ENCODE measurements at places on chromosomes 6 and 20.
A peak's percentile ranks its signal among the peaks of the same experiment; 100 is the strongest.

DNA sequence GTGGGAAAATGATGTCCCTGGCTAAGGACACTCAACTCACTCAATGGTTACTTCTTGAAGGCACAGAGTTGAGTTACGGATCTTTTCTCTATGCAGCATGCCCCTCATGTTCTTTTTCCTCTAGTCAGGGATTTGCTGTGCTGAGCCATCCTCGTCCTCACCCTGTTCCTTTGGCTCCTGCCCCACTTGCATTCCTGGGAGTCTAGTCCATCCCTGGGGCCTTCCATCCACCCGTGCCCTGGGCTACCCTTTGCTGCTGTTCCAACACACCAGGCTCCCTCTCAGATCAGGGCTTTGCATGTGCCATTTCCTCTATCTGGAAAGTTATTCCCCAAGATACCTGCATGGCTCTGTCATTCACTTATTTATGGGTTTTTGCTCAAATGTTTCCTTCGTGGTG, 13.3 kb upstream of the KCNG1 start:
- no peak for DNase-seq

- DNase-seq = no peak
Observed at GRCh38 chr6:142241061-142241460, 60.7 kb upstream of the ADGRG6 start.

GRCh38 chr6:15389765-15390723, 144.2 kb downstream of the JARID2 start:
- DNase-seq = peak; percentile 33

DNA sequence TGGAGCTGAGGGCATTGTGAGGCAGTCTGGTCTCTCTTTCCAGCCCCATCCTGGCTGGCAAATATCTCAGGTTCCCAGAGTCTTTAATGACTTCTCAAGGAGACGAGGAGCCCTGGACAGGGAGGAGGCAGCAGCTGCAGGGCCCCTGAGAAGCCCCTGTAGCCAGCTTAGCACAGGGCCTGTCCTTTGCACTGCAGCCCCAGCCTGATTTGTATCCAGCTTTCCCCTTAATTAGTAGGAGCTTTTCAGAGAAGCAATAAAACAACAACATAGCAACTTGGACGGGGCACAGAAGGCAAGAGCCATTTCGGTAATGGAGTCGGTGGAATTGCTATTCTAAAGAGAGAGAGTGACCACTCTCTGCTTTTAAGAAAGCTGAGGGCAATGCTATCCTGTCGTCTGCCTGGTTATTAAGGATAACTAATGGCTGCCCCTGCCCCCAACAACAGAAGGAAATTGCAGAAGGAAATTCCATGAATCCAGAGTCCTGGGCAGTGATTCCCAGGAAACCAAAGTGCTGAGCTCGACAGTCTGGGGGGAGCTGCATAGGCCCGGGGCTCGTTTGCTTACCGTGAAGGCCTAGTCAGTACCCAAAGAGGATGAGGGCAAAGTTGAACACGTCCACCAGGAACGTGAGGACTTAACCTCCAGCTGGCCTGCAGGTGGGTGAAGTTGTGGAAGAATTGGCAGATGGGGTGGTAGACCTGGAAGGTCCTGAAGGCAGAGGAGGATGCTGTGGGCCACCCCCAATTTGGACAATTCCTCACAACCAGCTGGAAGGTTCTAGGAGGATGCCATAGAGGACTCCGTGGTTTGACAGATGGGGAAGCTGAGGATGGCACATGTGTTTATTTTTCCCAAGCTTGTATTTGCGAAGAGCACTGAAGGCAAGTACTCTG, 50.3 kb downstream of the NPEPL1 start:
- no peak for DNase-seq

- no peak for DNase-seq
Observed at GRCh38 chr20:25277051-25277801, 29.3 kb downstream of the PYGB start.

DNA sequence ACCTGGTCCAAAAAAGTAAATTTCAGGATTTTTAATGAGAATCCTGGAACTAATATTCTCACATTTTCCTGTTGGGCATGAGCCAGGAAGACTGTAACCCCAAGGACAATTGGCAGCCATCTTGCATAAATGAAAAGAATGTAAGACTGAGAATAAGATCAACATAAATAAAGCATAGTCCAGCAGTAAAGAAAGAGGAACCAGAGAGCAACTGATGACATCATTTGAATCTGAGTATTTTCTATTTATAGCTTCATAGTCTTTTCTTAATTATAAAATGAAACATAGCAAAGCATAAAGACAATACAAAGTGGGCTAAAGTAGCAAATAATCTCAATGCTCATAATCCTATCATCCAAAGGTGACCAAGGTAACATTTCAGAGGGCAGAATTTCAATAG, 26.6 kb upstream of the FBXL4 start:
- DNase-seq = no peak

DNA sequence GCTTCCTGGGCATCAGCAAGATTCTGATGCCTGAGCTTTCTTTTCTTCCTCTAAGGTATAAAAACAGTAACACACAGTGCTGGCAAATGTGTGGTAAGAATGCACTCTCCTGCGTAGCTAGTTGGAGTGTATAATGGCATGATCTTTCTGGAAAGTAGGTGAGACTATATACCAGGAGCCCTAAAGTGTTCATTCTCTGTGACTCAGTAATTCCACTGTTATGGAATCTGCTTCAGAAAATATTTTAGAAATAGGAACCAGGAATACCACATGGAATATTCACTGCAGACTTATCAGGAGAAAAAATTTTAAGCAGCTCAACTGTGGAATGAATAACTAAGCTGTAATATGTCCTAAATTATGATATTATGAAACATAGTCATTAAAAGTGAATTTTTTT, 16.9 kb upstream of the CSE1L start:
- no peak for DNase-seq

GRCh38 chr6:100283285-100283684, 181.4 kb downstream of the SIM1 start:
- DNase-seq = no peak

DNA sequence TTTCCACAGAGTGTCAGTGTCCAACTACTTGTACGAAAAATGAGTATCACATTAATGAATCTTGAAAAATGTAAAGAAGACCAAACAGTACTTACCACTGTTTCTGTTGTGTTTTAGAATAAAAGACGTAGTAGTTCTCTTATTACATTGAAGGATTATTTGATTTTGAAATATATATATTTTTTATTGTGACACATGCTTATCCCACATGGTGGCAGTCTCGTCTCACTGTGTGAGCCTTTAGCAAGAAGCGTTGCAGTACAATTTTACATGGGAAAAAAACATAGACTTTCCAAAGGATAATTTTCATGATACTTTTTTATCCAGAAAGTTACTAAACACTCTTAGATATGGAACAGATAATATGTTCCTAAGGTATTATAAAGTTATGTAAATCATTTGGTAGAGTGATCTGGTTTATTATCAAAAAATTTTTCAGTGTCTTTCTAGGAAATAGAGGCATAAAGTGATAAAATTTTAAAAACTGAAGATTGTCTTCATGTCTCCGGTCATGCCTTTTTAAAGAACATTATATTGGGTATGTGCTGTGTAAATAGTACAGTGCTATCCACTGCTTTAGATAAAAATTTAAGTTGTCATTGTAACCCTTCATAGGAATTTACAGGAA, 117.5 kb upstream of the SAMD5 start:
- peak; percentile 30 for DNase-seq

DNA sequence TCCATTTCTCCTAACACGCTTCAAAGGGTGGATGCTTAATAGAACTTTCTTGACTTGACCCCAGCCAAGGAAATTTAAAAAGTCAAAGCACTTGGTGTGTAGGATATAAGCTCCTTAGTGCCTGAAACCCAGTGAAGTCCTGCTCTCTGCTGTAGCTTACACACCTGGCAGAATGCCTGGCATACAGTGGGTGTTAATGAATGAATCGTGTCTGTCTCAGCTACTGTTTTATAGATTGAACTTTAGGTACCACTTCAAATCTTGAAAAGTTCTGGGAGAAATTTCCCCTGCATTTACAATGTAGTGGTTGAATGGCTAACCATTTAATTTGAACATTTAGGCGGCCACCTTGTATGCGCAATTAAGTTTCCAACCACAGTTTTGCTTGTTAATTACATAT, 70.5 kb upstream of the ZNF217 start:
- no peak for DNase-seq

- DNase-seq = peak; percentile 76
Observed at GRCh38 chr6:56843476-56844349, 111.2 kb upstream of the BEND6 start.

- DNase-seq = no peak
Observed at GRCh38 chr6:74199215-74199915, 503.4 kb downstream of the CD109 start.

DNA sequence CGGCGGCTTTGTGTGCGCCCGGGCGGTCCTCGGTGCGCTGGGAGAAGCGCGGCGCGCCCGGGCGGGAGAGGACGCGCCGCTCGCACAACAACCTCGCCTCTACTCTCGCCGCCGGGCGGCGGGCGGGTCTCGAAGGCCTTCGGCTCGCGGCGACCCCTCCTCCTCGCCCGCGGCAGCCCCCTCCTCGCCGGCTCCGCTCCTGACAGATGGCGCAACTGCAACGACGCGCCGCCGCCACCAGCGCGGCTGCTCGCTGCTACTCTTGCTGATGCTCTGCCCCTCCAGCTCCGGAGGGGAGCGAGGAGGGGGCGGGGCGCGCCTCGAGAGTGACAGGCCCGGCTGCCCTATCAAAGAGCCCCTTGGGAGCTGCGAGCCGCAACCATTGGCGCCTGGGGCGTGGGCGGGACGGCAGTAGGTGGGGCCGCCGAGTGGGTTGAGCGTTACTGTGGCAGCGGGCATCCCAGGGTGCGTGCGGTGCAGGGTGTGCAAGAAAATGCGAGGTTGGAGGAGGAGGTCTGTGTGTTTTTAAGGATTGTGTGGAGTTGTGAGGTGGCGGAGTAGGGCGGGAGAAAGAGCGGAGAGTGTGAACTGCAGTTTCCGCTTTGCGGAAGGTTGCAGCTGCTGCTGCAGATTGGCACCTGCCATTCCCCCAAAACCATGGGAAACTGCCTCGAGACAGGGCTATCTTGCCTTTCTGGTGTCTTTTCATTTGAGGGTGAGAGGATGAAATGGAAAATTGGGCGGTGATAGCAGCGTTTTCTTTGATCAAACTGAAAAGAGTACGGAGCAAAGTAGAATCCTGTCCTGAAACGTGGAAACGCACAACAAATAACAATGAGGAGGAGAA, at the start of gene FYN:
Gene FYN (minus strand): TSS at position 275 of the 847 bp plus-strand sequence. CDS start 153,401 bp downstream, outside the sequence.
- DNase-seq = peak; percentile 98

DNA sequence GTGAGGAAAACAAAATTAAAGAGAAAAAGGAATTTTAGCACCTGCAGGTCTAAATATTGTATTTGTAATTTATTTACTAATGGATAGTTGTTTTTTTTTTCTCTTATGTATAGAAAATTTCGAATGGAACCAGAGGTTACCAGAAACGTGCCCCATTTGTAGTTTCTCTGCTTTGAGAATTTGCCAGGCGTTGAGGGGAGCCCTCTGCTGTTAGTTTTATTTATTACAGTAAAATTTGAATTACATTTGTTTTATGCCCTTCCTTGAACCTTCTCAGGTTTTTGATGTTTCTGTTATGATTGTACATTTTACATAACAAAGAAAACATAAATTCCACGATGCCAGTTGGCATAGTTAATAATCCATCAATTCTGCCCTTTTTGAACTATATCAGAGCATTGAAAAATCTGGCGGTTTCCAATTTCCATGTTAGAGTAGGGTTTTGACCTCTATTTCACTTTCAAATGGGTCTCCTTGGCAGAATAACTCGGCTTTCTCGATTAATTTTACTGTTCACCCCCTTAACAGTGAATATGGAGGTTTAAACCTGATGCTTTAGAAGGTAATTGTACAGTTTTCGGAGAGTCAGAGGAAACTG, 35.1 kb upstream of the RFPL4B start:
- DNase-seq = no peak

Data from hindlimb muscle (tissue), 1 donor.